Thoracic aorta (tissue), 2 donors: ENCODE measurements at places on chromosomes 11 and 22. TPM values are rescaled to one million over a fixed set of nuclear protein-coding genes. Genes with fewer than 3 reads are reported as not detected.

Gene TRIM68
- 25.4 TPM for total RNA-seq

DNA sequence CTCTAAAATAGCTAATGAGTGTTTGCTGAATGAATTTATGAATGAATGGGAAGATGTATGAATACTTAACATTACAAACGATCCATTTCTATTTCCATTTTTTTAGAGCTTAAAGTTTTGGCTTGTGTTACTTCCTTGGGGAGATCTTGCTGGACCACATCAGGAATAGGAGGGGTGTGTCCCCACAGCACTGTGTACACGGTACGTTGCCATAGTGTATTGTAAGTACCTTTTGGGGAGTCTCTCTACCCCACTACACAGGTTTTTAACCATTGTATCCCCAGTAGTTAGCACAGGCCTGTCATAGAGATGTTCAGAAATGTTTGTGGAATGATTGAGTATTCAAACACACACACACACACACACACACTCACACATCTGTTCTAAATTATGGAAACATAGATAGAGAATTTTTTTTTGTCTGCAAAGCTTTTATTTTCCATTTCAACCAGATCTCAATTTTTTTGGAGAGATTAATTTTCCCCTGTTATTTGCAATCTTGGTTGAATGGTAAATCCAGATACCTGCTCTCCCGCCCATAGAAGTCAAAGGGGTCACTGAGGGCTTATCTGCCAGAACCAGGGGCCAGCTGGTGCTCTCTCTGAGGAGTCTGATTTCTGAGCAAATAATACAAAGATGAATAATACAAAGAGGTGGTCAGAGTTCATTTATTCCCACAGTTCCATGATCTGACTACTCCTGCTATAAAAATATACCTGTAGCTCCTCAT is 471.0 kb downstream of the INSC start:
- no peak for DNase-seq

DNA sequence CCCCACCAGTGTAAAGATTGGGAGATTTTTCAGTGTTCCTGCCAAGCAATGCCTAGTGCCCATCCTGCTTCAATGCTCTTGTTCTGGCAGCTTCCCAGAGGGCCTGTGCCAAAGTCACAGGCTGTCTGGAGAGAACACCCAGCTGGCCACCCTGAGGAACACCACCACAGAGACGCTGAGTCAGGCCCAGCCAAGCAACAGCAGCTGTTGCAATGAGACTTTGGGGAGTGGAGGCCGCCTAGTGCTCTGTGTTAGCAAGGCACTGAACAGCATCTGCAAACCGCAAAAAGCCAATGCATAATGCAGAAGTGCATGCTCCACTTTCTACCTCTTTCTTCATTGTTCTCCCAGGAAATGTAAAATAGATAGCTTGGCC is 168.1 kb downstream of the NXPE2 start:
- no peak for DNase-seq

GRCh38 chr11:124581817-124582216 is 12.0 kb downstream of the OR8A1 start:
- no peak for DNase-seq

DNA sequence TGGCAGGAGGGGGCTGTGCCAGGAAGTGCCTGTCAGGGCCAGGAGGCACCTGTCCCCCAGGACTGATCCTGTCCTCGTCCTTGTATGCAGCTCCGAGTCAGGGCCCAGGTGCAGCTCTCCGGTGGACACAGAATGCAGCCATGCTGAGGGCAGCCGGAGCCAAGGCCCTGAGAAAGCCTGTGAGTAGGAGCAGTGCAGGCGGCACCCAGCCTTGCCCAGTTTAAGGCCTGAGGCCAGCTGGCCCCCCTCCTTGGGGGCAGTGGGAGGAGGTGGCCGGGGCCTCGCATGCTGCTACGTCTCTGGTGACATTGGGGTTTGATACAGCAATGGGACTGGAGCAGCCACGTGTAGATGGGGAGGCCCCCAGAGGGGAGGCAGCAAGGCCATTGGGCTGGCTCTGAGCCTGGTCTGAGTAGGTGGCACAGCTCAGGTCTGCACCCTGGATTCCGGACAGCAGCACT is 34.9 kb downstream of the SBF1 start:
- DNase-seq: no peak

DNA sequence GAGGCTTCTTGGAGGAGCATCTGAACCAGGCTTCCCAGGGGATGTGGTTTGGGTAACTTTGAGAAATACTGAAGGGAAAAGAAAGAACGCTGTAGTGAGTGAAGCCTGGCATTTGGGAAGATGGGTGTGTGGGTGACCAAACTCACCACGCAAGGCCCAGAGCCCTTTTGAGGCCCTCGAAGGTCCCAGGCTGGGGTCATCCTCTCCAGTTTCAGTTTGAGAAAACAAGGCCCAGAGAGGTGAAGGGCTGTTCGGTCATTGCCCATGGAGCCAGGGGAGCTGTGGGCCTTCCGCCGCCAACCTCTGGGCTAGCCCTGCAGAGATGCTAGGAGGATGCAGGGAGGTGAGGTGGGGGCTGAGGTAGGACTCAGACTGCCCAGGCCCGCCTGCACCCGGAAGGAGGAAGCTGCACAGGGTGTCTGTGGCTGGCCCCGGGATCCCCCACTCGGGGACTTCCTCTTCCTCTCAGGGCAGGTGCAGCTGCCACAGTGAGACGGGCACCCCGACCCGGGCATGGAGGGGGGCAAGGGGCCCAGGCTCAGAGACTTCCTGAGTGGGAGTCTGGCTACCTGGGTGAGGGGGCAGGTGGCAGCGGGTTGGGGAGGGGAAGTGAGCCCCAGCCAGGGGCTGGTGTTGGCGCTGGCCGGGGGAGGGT is at the start of gene CCDC88B:
CCDC88B (plus strand) TSS at position 451 of the 655 bp plus-strand sequence; CDS start at position 514, 63 bp downstream.
- DNase-seq: no peak
